CD8-positive, alpha-beta memory T cell (primary cell): ENCODE measurements at places on chromosomes 16 and 17. TPM values are rescaled to one million over a fixed set of nuclear protein-coding genes. Genes with fewer than 3 reads are reported as not detected.

The MPO gene
- total RNA-seq, result not detected

DNA sequence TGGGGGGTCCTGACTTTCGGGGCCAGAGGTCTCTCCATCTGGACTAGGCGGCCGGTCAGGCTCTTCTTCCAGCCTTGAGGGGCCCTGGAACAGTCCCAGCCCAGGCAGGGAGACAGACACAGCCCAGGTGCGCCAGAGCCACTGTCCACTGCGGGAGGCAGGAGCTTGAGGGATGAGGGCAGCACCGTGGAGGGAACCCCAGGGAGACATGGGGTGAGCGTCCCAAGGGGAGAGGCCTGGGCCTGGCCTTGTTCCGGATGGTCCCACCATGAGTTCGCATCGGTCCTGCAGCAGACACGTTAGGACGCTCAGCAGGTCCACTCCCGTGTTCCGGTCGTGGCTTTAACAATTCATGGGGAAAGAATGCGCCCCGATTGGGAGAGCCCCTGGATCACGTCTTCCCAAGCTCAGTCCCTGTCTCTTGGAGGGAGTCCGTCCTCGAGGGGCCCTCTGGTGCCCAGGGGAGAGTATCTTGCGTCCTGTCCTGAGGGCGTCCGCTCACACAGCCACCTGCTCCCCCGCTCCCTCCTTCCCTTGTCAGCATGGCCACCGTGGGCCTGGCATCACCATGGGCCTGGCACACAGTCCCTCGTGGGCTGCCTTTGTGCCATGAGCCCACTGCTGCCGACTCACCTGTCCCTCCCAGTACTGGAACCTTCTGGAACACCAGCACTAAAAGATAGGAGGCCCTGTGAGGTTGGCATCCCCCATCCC is 6.7 kb upstream of the NUDT16L1 start:
- DNase-seq, result no peak
- no peaks in the 10 kb centered on the region for H3K4me1 ChIP-seq
- no peaks in the 10 kb centered on the region for H3K27me3 ChIP-seq
- no peak overlapping the region for H3K4me3 ChIP-seq
- no peak overlapping the region for H3K27ac ChIP-seq
- peaks cover 7% of the 10 kb centered on the region for H3K36me3 ChIP-seq

DNA sequence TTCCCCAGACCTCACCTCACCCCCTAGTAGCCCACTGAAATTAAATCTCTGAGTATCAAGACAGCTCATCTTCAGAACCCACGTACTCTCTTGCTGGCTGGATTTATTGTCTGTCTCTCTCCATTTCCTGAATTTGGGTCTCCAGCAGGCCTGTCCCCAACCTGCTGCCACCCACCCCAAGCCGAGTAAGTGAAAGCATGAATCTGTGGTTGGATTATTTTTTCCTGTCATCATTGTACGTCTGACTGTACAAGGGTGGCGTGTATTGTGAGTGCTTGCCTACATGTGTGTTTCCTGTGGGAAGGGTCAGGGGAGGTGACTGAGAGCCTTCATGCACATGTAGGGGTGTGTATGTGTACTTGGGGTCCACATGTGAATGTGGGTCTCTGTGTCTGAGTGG is 5.4 kb downstream of the TNP2 start:
- no peak overlapping the region for H3K4me3 ChIP-seq
- no peaks in the 10 kb centered on the region for H3K27me3 ChIP-seq
- no peak overlapping the region for H3K27ac ChIP-seq
- no peak for DNase-seq
- H3K36me3 ChIP-seq, result no peaks in the 10 kb centered on the region
- H3K4me1 ChIP-seq, result peaks cover 27% of the 10 kb centered on the region

The ATAD5 gene
- 27.8 TPM for total RNA-seq

The CCDC40 gene
- total RNA-seq, result 3.6 TPM

The LPCAT2 gene
- 1.2 TPM for total RNA-seq

- H3K27ac ChIP-seq, result no peak overlapping the region
- no peak for DNase-seq
- no peaks in the 10 kb centered on the region for H3K27me3 ChIP-seq
Observed at GRCh38 chr16:57304169-57305061, 19.9 kb upstream of the PLLP start.

- DNase-seq, result no peak
- no peaks in the 10 kb centered on the region for H3K4me1 ChIP-seq
- H3K27me3 ChIP-seq, result no peaks in the 10 kb centered on the region
- H3K36me3 ChIP-seq, result no peaks in the 10 kb centered on the region
Observed at GRCh38 chr17:31413081-31413799, 21.8 kb downstream of the RAB11FIP4 start.

The TAT gene
- not detected for total RNA-seq

The TMC7 gene
- not detected for total RNA-seq

DNA sequence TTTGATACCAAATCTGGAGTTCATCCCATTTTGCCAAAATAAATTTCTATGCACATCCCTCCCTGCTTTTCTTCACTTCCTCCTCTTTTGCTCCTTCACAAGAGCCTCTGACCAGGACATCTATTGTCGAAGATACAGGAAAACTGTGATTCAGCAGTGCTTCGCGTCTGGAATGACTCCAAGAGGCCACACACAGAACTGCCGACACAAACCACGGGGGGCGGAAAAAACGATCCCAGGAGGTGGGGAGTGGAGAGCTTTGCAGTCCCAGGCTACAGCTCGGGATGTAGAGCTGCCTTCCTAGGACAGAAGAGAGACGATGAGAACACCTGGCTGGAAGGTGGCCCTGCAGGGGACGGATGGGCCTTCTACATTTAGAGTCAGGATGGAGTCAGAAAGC is 102.8 kb downstream of the XYLT1 start:
- no peak overlapping the region for H3K4me3 ChIP-seq
- no peak for DNase-seq
- no peaks in the 10 kb centered on the region for H3K36me3 ChIP-seq
- no peaks in the 10 kb centered on the region for H3K27me3 ChIP-seq

GRCh38 chr17:68101075-68101986 is 65.8 kb downstream of the KPNA2 start:
- no peaks in the 10 kb centered on the region for H3K36me3 ChIP-seq
- peak overlapping the region; percentile 65 for H3K27ac ChIP-seq
- H3K27me3 ChIP-seq, result no peaks in the 10 kb centered on the region
- H3K4me3 ChIP-seq, result peak overlapping the region; percentile 68
- peaks cover 11% of the 10 kb centered on the region for H3K4me1 ChIP-seq

The TERB1 gene
- total RNA-seq, result not detected

DNA sequence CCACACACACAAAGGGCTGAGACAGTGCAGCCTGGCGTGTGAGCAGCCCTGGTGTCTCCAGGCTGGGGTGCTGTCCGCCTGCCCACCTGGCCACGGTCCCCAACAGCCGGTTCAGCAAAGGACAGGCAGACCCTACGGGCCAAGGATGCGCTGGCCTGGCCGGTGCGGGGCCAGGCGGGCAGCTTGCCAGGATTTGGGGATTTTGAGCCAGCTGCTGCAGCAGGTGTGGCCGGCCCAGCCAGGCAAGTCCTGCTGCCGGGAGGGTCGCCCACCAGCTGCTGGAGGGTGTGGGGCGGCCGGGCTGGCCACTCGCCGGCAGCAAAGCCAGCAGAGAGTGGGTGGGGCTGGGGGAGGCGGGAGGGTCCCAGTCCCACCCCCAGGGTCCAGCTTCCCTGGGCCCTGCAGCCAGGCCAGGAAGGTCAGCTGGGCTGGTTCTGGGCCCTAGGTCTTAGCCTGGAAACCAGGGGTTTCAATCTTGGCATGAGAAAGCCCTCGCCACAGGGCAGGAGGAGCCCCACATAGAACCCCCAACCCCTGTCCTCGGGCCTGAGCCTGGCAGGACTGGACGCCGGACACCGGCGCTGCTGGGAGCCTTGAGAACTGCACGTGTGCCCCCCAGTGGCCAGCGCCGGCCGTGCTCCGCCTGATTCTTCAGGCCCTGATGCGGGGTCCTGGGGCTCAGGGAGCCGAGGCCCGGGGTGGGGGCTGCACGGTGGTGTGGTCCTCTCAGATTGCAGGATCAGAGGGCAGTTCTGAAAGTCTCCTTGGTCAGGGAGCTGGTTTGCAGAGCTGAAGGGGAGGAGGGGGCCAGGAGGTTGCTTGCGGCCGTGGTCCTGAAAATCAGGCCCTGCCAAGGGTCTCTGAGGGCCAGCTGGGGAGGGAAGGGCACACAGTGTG is 17.6 kb upstream of the SSTR5 start:
- H3K36me3 ChIP-seq, result no peaks in the 10 kb centered on the region
- no peak overlapping the region for H3K27ac ChIP-seq
- no peaks in the 10 kb centered on the region for H3K4me1 ChIP-seq
- no peak for DNase-seq
- no peak overlapping the region for H3K4me3 ChIP-seq

DNA sequence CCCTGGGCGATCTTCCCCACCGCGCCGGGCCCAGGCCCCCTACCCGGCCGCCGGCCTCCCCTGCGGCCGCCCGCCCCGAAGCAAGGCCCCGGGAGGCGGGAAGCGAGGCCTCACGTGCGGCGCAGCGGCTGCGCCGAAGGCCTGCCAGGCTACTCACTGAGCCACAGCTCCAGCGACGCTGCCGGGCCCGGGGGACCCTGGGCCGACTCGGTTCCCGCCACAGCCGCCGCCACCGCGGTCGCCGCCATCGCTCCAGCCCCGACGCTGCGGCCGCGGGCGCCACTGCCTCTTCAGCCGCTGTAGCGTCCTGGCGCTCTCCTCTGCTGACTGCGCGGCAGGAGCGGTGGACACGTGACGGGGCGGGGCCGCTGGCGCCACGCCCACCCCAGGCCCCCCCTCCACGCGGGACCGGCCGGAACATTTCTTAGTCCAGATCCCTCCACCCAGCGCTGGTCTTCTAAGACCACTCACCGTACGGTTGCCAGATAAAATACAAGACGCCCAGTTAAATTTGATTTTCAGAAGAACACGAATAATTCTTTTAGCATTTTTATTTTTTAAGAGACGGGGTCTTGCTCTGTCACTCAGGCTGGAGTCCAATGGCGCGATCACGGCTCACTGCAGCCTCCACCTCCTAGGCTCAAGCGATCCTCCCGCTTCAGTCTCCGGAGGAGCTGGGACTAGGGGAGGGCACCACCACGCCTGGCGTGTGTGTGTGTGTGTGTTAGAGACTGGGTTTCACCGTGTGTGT is at the start of gene GGA2:
TSS of gene GGA2 (minus strand) at position 331 of the 751 bp plus-strand sequence. CDS start at position 248, 83 bp downstream.
- no peaks in the 10 kb centered on the region for H3K27me3 ChIP-seq
- H3K4me1 ChIP-seq, result peaks cover 52% of the 10 kb centered on the region
- H3K4me3 ChIP-seq, result peak within 1 kb of the TSS; percentile 58
- H3K27ac ChIP-seq, result peak within 1 kb of the TSS; percentile 66
- no peaks in the 10 kb centered on the region for H3K36me3 ChIP-seq
- DNase-seq, result peak; percentile 85

GRCh38 chr17:72030067-72030899 is 90.5 kb upstream of the SOX9 start:
- peak overlapping the region; percentile 33 for H3K4me3 ChIP-seq
- H3K27ac ChIP-seq, result no peak overlapping the region
- no peaks in the 10 kb centered on the region for H3K36me3 ChIP-seq
- H3K27me3 ChIP-seq, result no peaks in the 10 kb centered on the region

GRCh38 chr16:73265935-73266334 is 218.0 kb upstream of the ZFHX3 start:
- H3K36me3 ChIP-seq, result no peaks in the 10 kb centered on the region
- H3K27me3 ChIP-seq, result no peaks in the 10 kb centered on the region
- H3K4me3 ChIP-seq, result no peak overlapping the region
